ENCODE measurements at places on chromosomes 2 and 18.

DNA sequence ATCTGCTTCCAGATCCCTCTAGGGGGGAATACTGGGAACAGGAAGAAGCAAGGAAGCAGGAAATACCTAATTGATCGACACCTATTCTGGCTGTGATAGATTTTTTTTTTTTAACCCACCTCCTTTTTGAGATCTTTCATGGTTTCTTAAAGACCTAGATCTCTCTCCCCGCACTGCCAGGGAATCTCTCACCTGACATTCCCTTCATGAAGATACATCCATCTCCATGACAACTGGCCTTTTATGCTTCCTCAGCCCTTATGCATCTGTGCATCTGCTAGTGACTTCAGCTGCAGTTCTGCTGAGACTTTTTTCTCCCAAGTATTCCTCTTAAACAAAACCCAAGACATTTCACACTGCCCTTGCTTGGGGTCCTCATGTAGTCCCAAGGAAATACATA, 21.1 kb upstream of the CPO start:
- DNase-seq = no peak

DNA sequence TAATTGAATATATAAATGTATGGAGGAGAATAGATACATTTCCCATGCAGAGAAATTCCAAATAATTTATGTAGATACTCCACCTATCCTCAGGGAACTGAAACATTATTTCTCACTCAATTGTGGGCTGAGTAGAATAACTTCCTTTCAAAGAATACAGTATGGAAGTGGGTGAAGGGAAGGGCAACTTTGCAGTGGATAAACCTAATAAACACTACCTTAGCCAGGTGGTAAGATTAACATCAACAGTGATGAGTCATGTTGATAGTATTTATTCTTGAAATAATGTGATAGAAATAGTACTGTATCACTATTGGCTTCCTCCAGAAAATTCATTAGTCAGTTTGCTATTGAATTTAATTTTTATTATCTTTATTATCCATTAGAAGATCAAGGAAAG, 716.4 kb upstream of the CHAC2 start:
- no peak for DNase-seq

DNA sequence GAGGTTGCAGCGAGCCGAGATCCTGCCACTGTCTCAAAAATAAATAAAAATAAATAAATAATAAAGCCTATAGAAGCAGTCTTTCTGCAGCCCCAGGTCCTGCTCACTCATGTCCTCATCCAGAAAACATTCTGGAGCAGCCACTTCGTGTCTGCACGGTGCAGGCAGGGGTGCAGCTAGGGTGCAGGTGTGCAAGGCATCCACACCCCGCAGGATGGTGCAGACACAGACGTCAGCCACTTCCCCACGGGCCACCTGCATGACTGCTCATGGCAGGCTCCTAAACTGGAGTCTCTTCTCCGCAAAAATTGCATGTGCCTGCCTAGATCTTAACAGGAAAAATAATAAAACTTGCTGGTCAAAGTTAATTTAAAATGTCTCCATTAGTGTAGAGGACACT, 80.2 kb upstream of the SNTG2 start:
- no peak for DNase-seq

DNA sequence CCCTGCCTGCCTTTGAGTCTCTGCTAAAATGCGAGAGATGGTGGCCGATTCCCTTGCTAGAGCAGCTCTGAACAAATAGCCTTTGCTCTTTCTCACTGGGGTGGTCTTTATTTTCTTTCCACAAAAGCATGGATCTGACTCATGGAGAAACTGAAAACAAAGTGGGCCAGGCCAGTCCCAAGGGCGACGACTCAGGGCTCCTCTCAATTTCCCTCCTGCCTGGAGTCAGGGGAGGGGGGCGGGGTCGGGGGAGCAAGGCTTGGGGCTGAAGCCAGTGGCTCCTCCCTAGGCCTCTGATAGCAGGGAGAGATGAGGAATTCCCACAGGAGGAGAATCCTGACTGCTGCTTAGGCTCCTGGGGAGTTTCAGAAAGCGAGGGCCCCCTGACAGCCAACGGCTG, 17.1 kb upstream of the IL1R2 start:
- no peak for DNase-seq

- DNase-seq = peak; percentile 52
These were observed 58.2 kb downstream of the TWSG1 start for GRCh38 chr18:9392726-9393125.

DNA sequence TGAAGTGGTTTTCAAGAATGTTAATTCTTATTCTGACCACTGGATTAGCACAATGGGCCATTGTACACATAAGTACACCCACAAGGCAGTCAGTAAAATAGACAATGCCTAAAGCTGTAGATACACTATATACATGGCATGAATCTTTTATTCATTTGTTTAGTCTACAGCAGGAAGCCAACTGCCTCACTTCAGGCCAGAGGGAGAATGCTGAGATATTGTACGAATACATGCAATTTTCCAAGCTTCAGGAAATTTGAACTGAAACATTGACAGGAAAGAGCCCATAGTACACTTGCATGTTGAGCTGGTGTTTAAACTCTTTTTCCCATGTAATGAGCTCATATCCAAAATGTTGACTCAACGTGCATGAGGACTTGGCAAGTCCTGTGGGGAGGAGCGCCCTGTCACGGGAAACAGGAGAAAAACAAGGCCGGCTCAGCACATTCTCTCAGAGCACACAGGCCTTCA, 111.6 kb upstream of the CYP1B1 start:
- no peak for DNase-seq

All from NCI-H146 (cell line).